Cardiac muscle cell (in vitro differentiated cells and primary cell): ENCODE measurements at places on chromosomes 12 and 14. TPM values are rescaled to one million over a fixed set of nuclear protein-coding genes. Genes with fewer than 3 reads are reported as not detected.

Gene PPHLN1
- 77.6 and 87.8 TPM in 2 replicates for total RNA-seq

Gene TC2N
- 0.25 and 0.77 TPM in 2 replicates for total RNA-seq

Gene METAP2
- 59.1 and 98.8 TPM in 2 replicates for total RNA-seq

Gene RND1
- total RNA-seq: 2.1 and 2.9 TPM in 2 replicates

Gene OR6C2
- not detected in 2 replicates for total RNA-seq

Gene TSHR
- total RNA-seq: 0.32 and 1.2 TPM in 2 replicates

Gene HNF1A
- not detected in 2 replicates for total RNA-seq

Gene ZNF268
- total RNA-seq: 21.6 and 34.1 TPM in 2 replicates

Gene ASIC1
- 5.0 and 7.0 TPM in 2 replicates for total RNA-seq

Gene NEK9
- total RNA-seq: 74.7 and 124 TPM in 2 replicates
